ENCODE measurements at places on chromosomes 12 and 14. TPM values are rescaled to one million over a fixed set of nuclear protein-coding genes. Genes with fewer than 3 reads are reported as not detected.

The GARIN6 gene
- total RNA-seq, result not detected

The ESR2 gene
- total RNA-seq, result not detected

The PIANP gene
- 0.50 TPM for total RNA-seq

The TUBA1C gene
- 169 TPM for total RNA-seq

The PROX2 gene
- not detected for total RNA-seq

The SERPINA5 gene
- total RNA-seq, result 2.7 TPM

The BDKRB1 gene
- total RNA-seq, result 0.42 TPM

The LPAR5 gene
- 2.5 TPM for total RNA-seq

The VPS33A gene
- total RNA-seq, result 14.7 TPM

The CRACR2A gene
- total RNA-seq, result 1.1 TPM

The DLK1 gene
- not detected for total RNA-seq

The ACOT4 gene
- total RNA-seq, result 0.50 TPM

The SMARCC2 gene
- total RNA-seq, result 111 TPM

The NPFF gene
- total RNA-seq, result not detected

The ACRBP gene
- total RNA-seq, result 3.3 TPM

The LHX5 gene
- not detected for total RNA-seq

The MAP1LC3B2 gene
- total RNA-seq, result not detected

The PLEKHD1 gene
- 0.17 TPM for total RNA-seq

The HOXC4 gene
- 2.9 TPM for total RNA-seq

The ARHGEF40 gene
- total RNA-seq, result 47.3 TPM

The IPO8 gene
- 63.6 TPM for total RNA-seq

The IFNG gene
- total RNA-seq, result not detected

The ASCL4 gene
- not detected for total RNA-seq

The SUPT16H gene
- total RNA-seq, result 61.9 TPM

The MFAP5 gene
- 105 TPM for total RNA-seq

The NINJ2 gene
- 7.0 TPM for total RNA-seq

The GRIN2B gene
- 0.42 TPM for total RNA-seq

The SLC7A8 gene
- 23.5 TPM for total RNA-seq

The PTGDR gene
- 0.32 TPM for total RNA-seq

The DCN gene
- 1,556 TPM for total RNA-seq

The HELB gene
- 1.8 TPM for total RNA-seq

The SSPN gene
- total RNA-seq, result 67.8 TPM

The SCNN1A gene
- total RNA-seq, result 1.5 TPM

The SLC39A9 gene
- 37.6 TPM for total RNA-seq

The MSRB3 gene
- total RNA-seq, result 325 TPM

The BDKRB2 gene
- 16.1 TPM for total RNA-seq

The SLC8A3 gene
- 0.83 TPM for total RNA-seq

The PSEN1 gene
- total RNA-seq, result 38.9 TPM

The RAB15 gene
- 3.7 TPM for total RNA-seq

The FAM181A gene
- total RNA-seq, result not detected

The ATF1 gene
- 16.6 TPM for total RNA-seq

The SALL2 gene
- total RNA-seq, result 21.6 TPM

The BHLHE41 gene
- 6.3 TPM for total RNA-seq

The TMEM229B gene
- 2.9 TPM for total RNA-seq

The KLHL33 gene
- 0.83 TPM for total RNA-seq

The CPNE6 gene
- total RNA-seq, result 0.33 TPM

The IQSEC3 gene
- 1.9 TPM for total RNA-seq

The LRP1-AS gene
- total RNA-seq, result not detected

The SLCO1B3 gene
- total RNA-seq, result 0.17 TPM

The HOXC10 gene
- not detected for total RNA-seq

The P3H3 gene
- total RNA-seq, result 16.4 TPM

The OTUB2 gene
- total RNA-seq, result 0.63 TPM
